Posterior vena cava (tissue), 2 donors: ENCODE measurements at places on chromosomes 7 and 10.

DNA sequence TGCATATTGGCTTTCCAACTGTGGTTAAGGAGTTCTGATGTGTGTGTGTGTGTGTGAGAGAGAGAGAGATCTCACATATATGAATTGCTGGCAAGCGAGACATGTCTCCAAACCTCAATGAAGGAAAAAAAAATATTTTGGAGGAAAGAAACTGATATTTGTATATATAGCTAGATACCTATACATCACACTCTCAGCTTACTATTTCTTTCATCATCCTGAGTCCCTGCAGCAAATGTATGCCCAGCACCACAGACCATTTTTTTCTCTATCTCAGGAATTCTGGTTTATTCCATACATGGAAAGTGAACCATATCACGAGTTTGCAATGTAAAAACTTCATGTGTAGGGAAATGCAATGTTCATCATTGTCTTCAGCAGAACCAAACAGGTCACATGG is 68.9 kb downstream of the MTERF1 start:
- no peak for DNase-seq

GRCh38 chr10:103811463-103811862 is 43.9 kb downstream of the SH3PXD2A start:
- no peak for DNase-seq

GRCh38 chr10:71435571-71436267 is 39.0 kb downstream of the CDH23 start:
- peak; percentile 70 for DNase-seq

- DNase-seq, result no peak
Measured at GRCh38 chr7:40544871-40545303, 410.1 kb downstream of the SUGCT start.

- DNase-seq, result no peak
Measured at GRCh38 chr7:92137557-92137956, 3.3 kb upstream of the CYP51A1 start.

DNA sequence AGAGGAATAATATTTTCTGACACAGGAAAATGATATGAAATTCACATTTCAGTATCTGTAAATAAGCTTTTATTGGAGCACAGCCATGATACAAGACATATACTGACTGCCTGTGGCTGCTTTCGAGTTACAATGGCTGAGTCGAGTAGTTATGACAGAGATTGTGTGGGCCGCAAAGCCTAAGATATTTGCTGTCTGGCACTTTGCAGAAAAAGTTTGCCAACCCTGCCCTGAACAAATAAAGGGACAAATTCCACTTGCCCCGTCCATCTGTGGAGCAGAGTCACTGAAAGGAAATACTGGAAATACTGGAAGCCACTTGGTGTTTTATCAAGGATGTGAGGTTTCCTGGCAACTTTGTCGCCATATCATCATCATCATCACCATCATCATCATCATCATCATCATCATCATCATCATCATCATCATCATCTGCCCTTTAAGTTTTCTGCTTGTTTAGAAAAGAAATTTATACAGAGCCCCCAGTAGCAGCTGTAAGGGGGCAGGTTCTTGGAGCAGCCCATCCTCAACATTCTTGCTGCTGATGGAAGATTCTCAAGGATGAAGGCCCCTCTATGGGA is 85.8 kb downstream of the TCF7L2 start:
- no peak for DNase-seq

- no peak for DNase-seq
Measured at GRCh38 chr7:42981601-42982000, 49.4 kb downstream of the MRPL32 start.

DNA sequence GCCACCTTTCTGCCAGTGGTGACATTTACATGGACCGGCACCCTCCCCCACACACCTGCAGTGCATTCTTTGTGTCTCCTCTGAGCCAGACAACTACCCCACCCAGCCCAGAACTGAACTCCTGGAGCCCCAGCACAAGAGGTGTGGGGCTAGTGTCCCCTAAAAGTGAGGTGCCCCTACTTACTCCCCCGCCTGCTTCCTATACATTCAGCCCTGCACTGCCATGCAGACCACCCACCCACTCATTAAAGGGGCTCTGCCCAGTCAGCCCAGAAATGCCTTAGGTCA is 1.9 kb downstream of the SAP25 start:
- no peak for DNase-seq

- DNase-seq, result no peak
Measured at GRCh38 chr10:9819756-9820494, 1197.7 kb upstream of the CELF2 start.

DNA sequence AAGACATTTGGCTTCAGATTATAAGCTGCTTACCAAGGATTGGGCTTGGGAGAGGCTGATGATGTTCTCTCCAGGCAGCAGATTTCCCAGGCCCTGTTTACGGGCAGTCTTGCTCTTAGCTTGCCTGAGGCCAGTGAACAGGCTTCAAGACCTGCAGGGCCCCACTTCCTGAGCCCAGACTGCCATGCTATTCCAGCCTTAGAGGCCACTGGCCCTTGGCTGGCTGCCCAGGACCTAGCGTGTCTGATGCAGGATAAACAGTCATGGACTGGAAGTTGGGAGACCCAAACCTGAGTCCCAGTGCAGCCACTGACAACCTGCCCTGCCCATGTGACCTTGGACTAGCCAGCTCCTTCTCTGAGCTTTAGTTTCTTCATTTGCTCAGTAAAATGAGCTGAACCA is 2.9 kb downstream of the PRXL2A start:
- DNase-seq, result no peak

GRCh38 chr7:148761499-148762278 is 63.0 kb downstream of the CUL1 start:
- DNase-seq, result no peak

GRCh38 chr10:114027951-114028350 is 15.7 kb upstream of the ADRB1 start:
- DNase-seq, result no peak

DNA sequence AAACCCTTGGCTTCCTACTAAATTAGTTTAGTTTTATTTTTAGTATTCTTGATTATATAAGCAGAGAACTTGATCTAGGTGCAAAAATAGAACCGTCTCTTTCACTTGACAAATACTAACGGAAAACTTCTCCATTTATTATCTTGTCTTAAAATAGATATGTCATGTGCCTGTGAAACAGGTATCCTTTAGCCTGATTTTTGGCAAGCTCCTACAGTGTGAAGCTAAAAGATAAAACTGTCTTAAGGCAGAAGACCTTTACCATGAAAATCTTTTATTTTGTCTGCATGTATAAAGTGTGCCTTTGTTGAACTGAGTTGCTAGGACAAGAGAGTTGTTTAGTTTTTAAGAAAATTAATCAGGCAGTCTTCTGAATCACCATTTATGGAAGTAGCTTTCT is 90.6 kb downstream of the CYP51A1 start:
- DNase-seq, result no peak

- no peak for DNase-seq
Measured at GRCh38 chr7:42227541-42227935, 9.5 kb downstream of the GLI3 start.
